CD4-positive, alpha-beta T cell treated with Interleukin-6 at 100 ng/mL for 8 hours (primary cell): ENCODE measurements at places on chromosomes 12 and 14.

DNA sequence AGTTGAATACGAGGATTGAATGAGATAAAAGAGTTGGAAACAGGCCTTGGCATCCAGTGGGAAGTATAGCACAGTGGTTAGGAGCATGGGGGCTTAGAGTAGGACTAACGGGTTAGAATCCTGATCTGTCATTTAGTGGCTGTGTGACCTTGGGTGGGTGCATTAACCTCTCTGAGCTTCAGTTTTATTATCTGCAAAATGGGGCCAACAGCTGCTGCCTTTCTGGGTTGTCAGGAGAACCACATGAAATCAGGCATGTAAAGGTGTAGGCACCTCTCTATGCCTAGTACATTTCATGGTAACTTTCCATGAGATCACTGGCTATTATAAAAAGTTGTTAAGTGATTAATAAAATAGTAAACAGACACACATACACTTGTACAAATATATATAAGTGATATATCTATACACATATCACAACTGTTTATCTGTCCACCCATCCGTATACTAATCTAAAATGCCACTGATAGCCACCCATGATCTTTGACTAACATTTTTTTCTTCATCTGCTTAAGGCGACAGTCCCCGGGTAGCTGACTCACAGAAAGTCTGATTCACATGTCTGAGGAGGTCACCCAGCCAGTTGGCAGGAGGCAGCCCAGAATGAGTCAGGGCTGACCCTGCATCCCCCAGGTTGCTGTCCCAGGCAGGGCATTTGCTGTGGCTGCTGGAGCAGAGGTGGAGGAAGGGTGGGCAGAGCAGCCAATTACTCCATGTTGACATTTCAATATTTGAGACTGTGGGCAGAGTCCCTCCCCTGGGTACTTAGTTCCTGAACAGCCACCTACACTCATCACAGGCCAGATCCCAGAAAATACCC lies 125.6 kb upstream of the NOS1 start:
- DNase-seq = no peak

DNA sequence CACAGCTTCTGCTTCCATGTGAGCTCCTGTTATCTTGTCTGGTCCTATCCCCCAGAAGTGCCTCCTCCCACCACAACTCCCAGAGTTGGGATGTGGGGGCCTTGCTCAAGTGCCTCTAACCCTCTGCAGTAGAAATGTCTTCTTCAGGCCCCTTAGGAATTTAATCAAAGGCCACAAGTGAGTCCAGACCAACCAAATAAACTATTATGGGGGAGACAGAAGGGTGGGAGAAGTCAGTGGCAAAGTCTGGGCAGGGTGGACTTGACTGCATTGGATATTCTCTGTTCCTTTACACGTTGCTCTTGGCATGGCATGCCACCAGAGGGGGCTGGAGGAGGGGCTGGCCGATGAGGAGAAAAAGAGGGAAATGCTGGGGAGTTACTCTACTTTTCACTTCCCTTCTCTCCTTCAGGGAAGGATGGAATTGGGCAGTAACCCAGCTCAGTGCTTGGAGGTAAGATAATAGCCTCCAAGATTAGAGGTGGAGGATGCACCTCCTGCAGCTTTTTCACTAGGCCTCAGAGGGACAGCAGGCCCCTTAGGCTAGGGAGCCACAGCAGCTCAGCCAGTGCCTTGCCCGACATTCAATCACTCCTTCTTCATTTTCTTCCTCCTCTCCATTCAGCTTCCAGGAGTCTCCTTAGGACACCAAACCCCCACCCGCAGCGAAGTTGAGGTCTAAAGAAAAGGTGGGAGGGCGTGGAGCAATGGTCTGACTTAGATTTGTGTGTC lies 1.2 kb upstream of the AP1G2 start:
- no peak for DNase-seq

GRCh38 chr12:45243963-45244362 lies 28.1 kb downstream of the ANO6 start:
- no peak for DNase-seq

- peak; percentile 30 for DNase-seq
These were observed 4.9 kb downstream of the PTGDR start for GRCh38 chr14:52272375-52272774.

- no peak for DNase-seq
These were observed 170.0 kb upstream of the PRMT8 start for GRCh38 chr12:3320881-3321509.

DNA sequence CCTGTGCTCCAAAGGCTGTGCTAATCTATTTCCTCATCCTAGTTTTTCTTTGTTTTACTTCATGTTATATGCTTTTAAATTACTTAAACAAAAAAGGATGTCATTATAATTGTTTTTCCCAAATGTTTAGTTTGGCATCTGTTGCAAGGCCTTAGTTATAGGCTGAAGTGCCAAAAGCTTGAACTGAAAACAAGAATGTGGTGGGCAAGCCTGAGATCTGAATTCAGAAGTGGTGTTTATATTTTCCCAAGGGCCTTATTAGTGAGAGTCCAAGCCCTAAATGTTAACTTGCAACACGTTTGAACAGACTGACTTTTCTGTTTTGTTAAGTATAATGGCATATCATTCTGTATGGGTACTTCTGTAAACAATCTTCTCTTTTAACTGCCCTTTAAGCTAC lies 326.8 kb downstream of the CCDC91 start:
- DNase-seq = no peak

- DNase-seq = no peak
These were observed 22.8 kb upstream of the ANO2 start for GRCh38 chr12:5967645-5968415.

DNA sequence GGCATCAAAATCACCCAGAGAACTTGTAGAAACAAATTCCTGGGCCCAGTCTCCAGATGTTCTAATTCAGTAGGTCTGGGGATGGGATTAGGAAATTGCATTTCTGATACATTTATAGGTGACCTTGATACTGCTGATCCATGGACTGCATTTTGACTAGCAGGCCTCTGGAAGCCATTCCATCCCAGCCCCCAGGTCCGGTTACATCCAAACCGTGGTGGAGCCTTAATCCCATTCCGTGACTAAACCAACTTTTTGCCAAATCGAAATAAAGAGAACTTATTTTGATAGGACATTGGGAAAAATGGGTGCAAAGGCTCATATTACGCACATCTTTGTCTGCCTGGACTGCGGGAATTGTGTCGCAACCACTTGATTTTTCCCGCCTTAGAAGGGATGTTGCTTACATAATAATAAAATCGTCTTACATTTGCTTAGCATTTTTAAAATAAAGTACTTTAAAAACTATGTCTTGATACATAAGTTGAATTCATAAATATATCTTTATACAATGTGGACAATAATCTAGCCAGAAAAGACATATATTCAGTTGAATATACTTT lies 5.8 kb upstream of the KCNA5 start:
- DNase-seq = no peak

- DNase-seq = no peak
These were observed 184.7 kb upstream of the DCN start for GRCh38 chr12:91367234-91367849.

- no peak for DNase-seq
These were observed 20.1 kb upstream of the PLEKHG3 start for GRCh38 chr14:64684091-64684490.

GRCh38 chr12:39935275-39935674 lies 170.6 kb downstream of the SLC2A13 start:
- DNase-seq = no peak

DNA sequence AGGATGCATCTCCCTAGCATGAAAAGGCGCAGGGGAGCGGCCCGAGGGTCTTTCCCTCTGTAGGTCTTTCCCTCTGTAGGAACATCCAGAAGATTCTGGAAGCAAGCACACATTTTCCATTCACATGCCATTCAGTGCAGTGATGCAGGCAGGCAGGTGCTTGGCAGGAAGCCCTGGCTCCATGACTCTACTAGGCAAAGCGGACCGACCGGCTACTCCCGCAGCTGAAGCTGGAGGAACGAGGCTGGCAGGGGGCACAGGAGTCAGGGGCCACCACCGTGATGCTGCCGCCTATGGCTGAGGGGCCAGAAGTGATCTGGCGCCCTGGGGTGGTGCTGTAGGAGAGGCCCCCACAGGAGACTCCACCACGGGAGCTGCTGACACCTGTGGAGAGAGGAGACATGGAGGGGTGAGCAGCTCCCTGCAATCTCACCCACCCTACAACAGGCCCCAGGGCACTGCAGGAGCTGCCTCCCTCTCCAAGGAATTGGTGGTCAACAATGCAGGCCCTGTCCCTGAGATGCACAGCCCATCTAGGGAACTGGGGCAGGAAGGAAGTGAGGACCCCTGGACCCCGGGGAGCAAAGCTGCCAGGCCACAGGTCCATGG lies 6.5 kb downstream of the KRT85 start:
- DNase-seq = no peak

GRCh38 chr14:54776361-54777001 lies 126.1 kb downstream of the GCH1 start:
- DNase-seq = peak; percentile 8

DNA sequence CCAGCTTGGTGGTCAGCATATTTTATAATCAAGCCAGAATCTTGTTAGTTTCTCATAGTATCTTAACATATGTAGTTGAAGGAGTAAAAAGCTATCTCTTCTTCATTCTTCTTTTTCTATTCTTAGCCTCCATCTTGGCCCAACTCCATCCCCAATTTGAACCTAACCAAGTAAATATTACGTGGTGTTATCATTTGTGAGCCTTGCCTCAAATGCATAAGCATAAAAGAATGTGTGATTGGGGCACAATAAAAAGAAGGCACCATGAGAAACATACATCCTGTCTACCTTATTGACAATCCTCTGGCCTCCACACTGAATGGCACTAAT lies 181.4 kb upstream of the BMP4 start:
- DNase-seq = no peak

DNA sequence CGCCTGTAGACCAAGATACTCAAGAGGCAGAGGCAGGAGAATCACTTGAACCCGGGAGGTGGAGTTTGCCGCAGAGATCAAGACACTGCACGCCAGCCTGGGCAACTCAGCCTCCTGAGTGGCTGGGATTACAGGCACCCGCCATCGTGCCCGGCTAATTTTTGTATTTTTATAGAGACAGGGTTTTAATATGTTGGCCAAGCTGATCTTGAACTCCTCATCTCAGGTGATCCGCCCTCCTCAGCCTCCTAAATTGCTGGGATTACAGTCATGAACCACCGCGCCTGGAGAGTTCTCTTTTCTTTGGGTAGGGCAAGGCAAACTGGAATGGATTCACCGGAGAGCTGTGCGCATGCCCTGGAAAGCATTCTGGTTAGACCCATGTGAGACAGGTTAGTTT lies 179.3 kb upstream of the ALG10B start:
- no peak for DNase-seq

GRCh38 chr12:65896743-65897142 lies 72.5 kb downstream of the HMGA2 start:
- DNase-seq = no peak

DNA sequence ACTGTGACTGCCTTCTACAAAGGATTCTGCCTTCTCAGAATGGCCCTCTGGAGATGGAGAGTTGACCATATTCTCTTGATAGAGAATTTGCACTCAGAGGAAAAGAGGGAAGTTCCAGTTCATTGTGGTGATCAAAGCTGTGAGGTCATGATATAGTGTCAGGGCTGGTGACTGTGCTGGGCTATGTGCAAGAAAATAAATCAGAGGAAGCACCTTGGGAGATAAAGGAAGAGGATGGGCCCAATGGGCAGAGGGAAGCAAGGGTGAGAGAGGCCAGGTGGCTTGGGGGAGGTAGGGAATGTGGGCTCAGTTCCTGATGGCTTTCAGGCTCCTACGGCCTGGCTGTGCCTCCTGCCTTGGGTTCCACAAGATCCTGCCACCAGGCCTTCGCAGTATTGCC lies 145.8 kb downstream of the SLC8A3 start:
- no peak for DNase-seq

DNA sequence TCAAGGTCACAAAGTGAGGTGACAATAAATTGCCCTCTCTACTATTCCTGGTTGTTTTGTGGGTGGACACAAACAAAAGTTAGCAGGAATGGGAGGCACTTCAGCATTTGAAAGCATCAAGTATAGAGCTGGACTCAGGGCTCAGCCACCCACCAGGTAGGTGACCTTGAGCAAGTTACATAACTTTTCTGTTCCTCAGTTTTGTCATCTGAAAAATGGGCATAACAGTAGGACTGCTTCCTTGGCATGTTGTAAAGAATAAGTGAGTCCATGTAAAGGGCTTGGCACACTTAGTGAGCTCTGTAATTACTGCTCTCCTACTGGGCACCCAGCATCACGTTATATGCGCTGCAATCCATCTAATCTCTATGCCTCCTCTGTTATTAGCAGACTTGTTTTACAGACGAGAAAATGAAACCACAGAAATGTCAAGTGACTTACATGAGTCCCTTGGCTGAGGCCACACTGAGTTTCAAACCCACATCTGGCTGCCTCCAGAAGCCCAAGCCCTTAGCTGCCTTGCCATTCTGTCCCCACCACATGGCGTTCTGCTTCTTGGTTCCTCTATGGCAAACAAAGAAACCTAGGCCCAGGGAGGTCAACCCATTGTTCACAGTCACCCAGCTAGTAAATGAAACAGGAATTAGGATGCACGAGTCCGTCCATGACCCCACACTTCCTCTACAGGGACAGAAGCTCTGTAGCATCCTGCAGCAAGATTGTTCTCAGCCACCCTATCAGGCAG lies 63.2 kb upstream of the SLC24A4 start:
- no peak for DNase-seq

DNA sequence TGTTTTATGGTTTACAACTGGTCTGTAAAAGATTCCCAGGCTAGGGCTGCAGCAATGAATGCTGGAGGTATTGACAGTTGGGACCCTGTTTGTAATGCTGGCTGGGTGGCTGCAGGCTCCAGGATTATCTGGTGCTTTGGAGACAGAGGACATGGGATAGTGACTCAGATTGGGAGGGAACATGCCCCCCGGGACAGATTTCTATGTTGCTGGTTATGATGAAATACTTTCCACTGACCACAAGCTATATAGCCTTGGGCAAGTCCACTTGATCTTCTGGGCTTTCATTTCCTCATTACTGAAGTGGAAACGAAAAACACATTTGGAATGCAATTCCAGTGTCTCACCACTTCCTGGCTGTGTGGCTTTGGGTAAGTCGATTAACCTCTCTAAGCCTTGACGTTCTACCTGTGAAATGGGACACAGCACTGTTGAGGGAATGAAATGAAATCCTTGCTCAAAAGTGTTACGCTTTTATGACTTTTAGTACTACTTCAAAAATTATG lies 6.3 kb upstream of the TPCN1 start:
- DNase-seq = no peak

DNA sequence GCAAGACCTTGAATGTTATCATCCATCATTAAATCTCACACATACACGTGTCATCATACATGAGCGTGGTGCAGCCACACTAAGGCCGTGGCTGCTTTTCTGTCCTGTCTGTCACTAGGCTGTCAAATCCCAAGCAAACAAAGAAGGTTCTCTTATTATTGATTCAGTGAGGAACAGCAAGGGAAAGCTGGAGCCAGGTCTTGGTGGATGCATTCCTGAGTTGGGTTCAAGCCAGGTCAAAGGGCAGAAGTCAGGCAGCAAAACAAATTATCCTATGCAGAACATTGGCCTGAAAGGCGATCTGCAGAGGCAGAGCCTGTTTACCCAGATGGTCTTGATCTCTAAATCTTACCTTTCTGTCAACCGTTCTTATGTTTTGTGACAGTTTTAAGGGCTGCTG lies 252.3 kb downstream of the NEDD1 start:
- no peak for DNase-seq

GRCh38 chr12:20028033-20028432 lies 340.3 kb upstream of the PDE3A start:
- no peak for DNase-seq

- DNase-seq = no peak
These were observed 14.7 kb upstream of the CAND1 start for GRCh38 chr12:67254372-67255026.
